ENCODE measurements at places on chromosomes 11 and 22.

DNA sequence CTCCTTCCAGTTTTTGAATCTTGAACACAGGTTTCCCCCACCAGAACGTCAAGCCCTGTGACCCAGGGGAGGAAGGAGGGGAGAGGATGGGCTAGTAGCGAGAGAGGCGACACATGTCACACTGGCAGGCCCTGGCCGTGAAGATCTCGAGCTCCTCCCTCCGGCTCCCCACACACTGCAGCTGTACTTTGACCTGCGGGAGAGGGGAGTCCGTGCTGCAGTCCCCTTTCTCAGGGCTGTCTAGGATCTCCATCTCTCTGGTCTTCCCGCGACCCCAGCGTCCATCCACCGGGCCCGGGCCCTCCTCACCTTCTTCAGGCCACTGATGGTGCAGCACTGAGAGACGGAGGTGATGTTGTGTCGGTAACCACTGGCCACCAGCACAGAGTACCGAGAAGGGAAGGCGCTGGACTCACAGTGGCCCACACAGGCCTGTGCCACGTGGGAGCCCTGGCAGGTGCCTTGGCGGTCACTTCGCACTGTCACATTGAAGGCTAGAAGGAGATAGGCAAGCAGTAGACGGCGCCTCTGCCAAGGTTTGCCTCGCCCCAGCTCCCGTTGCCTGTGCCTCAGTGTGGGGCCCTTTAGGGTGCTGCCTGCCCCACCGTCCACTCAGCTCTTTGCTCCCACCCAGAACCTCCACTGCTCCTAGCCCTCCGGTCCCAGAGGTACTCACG lies 873 bp downstream of the GPHA2 start:
- DNase-seq, result no peak

DNA sequence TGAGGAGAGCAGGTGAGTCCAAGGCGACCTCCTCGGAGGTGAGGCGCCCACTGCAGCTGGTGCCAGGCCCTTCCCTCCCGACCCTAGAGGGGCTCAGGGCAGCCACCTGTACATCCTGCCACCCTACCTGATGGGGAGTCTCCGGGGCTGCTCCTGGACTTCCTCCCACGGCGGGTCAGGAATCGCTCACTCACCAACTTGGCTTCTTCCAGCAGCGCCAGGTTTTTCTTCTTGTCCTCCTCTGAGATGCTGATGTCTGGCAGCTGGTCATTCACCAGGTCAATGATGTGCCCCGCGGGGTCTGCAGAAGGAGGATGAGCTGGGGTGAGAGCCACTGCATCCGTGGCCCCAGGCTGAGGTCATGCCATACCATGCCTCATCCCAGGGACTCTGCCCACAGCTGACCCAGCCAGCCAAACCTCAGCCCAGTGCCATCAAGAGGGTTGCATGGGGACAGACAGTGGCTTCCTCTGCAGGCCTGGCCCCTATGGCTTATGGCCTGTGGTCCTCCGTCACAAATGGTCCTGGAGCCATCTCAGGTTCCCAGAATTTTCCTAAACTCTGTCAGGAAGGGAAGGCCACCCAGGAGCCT lies 61.0 kb upstream of the LYVE1 start:
- no peak for DNase-seq

GRCh38 chr22:48534395-48534958 lies 1293.2 kb downstream of the BRD1 start:
- no peak for DNase-seq

GRCh38 chr22:46931414-46931813 lies 169.0 kb downstream of the TBC1D22A start:
- DNase-seq, result peak; percentile 28

GRCh38 chr11:133215596-133216230 lies 316.6 kb downstream of the OPCML start:
- DNase-seq, result peak; percentile 1

Data from right atrium auricular region (tissue), 2 donors.